ENCODE measurements at places on chromosomes 7 and 10.

- DNase-seq: no peak
Observed at GRCh38 chr7:74455928-74456327, 2.2 kb downstream of the GTF2IRD1 start.

GRCh38 chr10:94496010-94496409 is 49.6 kb upstream of the HELLS start:
- DNase-seq: peak; percentile 18

GRCh38 chr7:5177060-5177459 is 13.0 kb upstream of the WIPI2 start:
- peak; percentile 7 for DNase-seq

DNA sequence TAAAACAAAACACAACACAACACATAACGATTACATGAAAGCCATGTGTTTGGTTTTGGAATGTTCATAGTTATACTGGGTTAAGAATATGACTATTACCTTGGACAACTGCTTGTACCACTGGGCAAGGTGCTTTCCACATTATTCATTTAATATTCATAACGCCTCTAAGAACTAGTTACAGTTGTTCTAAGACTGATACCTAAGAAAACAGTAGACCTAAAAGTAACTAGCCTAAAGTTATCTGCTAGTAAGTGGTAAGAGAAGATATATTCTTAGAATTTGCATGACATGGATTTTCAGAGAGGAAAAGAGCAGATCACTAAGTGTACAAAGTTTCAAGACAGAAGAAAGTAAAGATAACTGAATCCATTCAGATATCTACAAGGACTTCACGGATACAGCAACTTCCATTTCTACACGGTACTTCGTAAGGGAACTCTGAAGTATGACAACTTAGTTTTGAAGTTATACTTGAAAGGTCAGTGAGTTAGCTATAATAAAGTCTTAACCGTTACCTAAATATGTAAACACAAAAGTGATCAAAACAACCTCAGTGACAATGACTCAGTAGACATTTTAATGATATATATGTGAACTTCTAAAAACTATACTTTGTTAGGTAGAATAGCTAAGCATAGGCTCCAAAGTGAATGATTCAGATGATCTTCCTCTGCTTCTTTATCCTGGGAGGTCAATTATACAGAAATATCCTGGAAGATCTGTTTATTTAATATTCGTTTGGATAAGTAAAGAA is 65.1 kb downstream of the MINDY3 start:
- no peak for DNase-seq

GRCh38 chr7:109552017-109552416 is 982.3 kb downstream of the DNAJB9 start:
- DNase-seq: no peak

DNA sequence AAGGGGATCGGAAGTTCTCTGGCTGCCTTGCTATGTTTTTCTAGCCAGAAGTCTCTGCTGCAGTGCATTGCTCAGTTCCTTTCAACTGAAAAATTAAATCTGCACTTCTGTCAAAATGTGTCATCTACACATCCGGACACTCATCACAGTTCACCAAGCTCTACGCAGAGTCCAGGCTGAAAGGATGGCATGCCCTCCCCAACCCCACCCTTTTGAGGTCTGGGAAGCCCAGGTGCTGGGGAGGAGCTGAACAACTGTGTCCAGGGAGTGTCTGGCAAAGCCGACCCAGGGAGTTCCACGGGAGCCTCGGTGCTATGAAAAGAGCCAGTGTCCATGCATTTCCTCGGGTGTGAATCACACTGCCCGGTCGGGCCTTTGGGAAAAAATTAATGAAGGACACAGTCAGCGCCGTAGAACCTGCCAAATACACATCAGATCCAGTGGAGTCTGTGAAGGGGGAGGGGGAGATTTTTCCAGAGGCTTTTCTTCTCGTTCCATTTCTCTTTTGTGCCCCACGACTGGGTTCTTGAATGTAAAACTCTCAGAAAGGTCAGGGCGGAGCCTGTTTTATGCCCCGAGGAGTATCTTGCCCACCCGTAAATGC is 757 bp upstream of the PALS2 start:
- peak; percentile 39 for DNase-seq

DNA sequence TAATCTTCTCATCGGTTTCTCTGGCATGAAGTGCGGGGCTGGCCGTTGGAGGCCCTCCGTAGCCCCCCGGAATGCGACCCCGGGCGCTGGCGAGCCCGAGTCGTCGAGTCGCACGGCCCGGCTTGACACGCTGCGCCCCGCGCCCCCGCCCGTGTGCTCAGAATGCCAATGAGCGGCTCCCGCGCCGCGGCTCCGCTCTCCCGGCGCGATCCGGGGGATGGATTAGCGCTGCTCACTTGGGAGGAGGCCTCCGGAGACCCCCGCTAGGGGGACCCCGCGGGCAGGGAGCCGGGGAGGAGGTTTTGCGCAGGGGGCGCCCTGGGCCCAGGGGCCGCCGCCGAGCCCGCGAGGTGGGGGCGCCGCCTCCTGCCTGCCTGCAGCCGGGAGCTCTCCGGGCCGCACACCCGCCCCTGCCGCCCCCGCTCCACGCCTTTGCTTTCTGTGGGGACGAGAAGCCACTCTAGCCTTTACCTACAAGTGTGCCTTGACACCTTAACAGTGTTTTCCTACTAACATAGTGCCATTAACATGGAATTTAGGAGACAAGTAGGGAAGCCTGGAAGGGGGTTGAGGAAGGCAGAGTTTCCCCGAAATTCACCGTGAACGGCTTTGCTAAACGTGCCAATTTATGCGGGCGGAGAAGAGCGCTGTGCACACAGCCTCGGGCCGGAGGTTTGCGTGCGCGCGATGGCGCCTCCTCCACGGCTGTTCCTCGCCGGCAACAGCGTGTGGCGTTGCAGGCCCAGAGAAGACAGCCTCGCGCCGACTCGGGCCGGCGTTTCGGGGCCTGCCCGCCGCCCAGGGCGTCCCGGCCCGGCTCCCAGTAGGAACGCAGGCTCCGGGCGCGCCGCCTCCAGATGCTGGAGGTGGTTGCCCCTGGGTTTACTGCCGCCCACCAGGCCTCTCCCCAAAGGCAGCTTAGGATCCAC is 7.1 kb downstream of the SHH start:
- DNase-seq: peak; percentile 64

GRCh38 chr7:731440-732085 is 4.5 kb upstream of the PRKAR1B start:
- no peak for DNase-seq

DNA sequence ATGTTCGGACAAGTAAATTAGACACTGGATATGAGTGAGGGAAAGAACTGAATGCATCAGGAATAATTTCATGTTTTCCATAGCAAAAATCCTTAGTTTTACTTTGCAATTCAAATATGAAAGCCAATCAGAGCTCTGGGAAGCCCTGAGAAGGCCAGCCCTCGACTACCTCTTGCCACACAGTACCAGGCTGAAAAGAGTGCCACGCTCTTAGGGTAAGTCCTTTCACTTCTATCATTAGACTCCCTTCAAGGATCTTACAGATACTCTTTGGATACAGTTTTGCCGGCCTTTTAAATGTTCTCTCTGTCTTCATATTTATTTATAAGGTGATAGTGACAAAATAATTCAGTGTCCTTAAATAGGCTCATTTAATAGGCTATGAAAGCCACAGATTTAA is 1.9 kb downstream of the COBL start:
- no peak for DNase-seq

DNA sequence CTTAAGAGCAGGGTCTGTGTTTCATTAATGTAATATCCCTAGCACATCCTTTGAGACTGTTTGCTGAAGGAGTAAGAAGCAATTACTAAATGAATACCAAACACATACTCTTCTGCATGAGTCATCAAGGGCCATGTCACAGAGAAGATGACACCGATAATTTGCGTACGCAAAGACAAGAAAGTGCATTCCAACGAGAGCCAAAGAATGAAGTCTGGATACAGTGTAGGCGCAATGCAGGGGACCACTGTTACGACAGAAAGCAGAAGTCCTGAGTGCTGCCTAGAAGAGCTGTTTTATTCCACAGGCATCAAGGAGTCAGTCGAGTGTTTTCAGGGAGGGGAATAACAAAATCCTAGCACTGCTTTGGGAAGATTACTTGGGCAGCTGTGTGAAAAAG is 62.7 kb downstream of the VPS41 start:
- peak; percentile 91 for DNase-seq

DNA sequence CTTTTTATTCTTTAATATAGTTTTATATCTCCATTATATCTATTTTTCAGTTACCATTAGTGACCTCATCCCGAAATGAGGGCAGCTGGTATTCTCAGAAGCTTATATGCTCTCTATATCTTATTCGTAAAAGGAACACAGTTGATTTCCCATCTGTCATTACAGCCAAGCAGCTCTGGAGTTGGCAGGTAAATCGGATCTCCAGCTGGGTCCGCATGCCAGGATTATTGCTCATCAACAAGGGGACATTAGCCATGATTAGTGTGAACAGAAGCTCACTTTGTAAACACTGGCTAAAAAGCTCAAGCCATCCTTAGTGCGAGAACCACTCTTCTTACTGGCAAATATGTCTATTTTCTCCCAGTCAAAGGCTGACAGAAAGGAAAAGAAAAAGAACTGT is 180.3 kb downstream of the NPSR1 start:
- DNase-seq: peak; percentile 33

GRCh38 chr10:133325440-133326222 is 11.1 kb downstream of the CALY start:
- no peak for DNase-seq

DNA sequence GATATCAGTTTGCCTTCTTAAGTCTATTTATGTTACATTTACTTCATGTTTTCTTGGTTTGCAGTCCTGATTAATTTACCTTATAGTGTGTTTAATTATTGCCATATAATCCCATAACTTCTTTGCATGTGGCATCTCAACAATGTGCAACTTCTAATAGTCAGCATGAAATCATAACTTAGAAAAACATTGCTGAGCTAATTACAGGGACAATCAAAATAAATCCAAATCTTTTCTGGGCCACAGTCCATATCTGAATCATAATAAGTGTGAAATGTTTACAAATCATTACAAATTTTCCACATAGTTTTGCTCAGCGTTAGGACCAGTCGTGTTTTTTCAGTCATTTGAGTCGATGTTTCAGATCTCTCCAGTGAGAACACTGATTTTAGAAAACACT is 29.1 kb upstream of the CABCOCO1 start:
- DNase-seq: peak; percentile 89

- no peak for DNase-seq
Observed at GRCh38 chr10:34705563-34705962, 109.5 kb downstream of the PARD3 start.

GRCh38 chr10:119653916-119654315 is 2.7 kb downstream of the BAG3 start:
- DNase-seq: no peak

GRCh38 chr7:92854501-92855238 is 18.3 kb upstream of the CDK6 start:
- DNase-seq: no peak

DNA sequence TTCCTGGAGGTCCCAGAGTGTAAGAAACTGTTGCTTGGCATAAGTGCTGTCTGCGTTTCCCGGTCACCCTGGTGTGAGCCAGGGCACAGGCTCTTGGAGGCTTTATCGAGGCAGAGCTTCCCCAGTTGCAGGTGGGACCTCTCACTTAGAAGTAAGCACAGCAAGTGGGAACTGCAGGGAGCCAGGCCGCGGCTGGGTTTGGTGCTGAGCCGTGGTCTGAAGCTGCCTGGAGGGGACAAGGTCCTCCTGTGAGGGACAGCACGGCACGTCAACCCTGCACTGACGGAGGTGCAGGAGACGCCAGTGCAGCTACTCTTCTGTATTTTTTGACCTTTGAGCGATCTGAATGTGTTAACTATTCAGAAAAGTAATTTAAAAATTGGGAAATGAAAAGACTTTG is 55.8 kb upstream of the PFKFB3 start:
- DNase-seq: no peak

- peak; percentile 60 for DNase-seq
Observed at GRCh38 chr7:55573234-55573900, 1.1 kb upstream of the VOPP1 start.

DNA sequence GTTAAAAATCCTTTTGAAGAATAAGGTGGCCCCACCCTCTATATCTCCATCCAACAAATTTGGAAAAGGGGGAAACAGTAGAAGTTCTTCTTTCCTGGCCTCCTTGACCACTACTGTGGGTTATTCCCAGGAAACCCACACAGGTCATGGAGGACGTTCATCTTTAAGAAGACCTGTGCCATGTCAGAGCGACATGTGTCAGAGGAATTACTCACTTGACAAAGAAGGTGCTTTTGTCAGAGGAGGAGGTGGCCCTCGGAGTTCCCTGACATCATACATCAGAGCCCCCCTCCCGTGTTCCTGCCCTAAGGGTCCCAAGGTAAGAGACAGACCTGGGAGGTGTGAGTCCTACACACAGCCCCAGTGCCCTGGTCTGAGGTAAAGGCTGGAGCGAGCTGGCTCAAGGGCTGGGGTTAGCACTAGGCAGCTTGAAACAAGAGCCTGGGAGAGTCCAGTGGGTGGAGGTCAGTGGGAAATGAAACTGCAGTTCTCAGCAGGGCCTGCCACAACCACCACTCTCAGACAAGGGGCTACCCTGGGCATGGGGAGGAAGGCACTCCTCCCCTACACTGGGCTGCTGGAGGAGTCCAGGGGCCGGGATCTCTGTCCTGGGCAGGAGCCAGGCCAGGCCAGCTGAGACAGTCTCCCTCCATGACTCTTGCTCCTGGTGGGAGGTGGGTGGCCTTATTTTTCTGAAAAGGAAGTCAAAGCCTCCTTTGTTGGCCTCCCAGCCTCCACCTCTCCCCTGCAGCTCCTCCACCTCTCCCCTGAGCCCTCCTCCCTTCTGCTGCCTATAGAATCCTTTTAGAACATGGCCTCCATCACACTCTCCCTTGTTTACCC is 21.8 kb upstream of the ZMIZ1 start:
- DNase-seq: no peak

- peak; percentile 27 for DNase-seq
Observed at GRCh38 chr10:127151541-127151940, 44.9 kb downstream of the INSYN2A start.

GRCh38 chr10:113644185-113645120 is 19.4 kb downstream of the NRAP start:
- DNase-seq: peak; percentile 31

- DNase-seq: no peak
Observed at GRCh38 chr7:4722960-4723630, 41.0 kb downstream of the FOXK1 start.

GRCh38 chr7:43612128-43612527 is 29.2 kb downstream of the STK17A start:
- DNase-seq: peak; percentile 27

DNA sequence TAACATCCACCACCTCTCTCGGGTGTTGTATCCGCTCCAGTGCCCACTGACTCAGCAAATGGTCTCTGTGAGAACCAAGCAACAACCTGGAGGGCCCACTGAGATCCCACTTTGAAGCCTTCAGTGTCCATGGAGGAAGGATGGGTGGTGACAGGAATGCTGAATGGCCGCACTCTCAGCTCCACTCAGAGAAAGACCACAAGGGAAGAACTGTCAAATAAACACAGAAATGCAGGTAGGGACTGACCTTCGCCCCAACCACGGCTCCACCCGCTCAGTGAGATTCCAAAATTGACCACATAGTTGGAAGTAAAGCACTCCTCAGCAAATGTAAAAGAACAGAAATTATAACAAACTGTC is 65.8 kb downstream of the VIPR2 start:
- no peak for DNase-seq

DNA sequence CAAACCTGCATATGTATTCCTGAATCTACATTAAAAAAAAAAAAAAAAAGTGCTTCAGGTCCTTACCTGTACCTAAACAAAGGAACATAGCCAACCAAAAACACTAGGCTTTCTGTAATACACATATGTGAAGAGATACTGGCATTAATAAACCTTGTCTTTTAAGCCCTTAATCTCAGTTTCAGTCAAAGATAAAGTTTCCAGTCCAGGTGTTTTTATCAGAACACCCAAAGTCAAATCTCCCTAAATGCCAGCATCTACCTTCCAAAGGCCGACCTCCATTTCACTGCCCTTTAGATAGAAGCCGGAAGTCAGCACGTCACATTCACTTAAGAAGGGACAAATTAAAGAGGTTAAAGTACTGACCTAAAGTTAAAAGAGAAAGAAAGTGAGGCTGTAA is 79.8 kb upstream of the NEBL start:
- no peak for DNase-seq

All from fibroblast of skin of right biceps (primary cell).